ENCODE measurements at places on chromosomes 13 and 19.

DNA sequence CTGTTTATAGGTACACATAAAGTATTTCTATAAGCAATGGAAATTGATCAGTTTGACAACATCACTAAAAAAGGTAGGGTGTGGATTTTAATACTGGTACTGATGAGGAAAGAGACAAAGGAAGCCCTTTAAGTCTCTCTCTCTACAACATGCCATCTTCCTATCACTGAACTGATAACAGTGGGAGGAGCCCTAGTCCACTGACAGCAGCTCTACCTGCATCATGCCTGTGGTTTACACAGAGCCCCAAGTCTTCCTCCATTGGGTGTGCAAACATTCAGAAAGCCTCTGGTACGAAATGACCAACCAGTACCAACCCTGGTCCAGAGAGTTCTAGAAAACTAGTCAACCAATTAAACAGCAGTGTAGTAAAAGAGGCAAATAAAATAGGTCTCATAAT is 53.4 kb downstream of the KLF12 start:
- DNase-seq = no peak

- DNase-seq = no peak
Observed at GRCh38 chr13:86974995-86975328, 696.2 kb upstream of the SLITRK5 start.

GRCh38 chr19:51978882-51979281 is 7.8 kb downstream of the ZNF350 start:
- DNase-seq = no peak

- DNase-seq = no peak
Observed at GRCh38 chr13:99962242-99962641, 9.3 kb downstream of the ZIC5 start.

DNA sequence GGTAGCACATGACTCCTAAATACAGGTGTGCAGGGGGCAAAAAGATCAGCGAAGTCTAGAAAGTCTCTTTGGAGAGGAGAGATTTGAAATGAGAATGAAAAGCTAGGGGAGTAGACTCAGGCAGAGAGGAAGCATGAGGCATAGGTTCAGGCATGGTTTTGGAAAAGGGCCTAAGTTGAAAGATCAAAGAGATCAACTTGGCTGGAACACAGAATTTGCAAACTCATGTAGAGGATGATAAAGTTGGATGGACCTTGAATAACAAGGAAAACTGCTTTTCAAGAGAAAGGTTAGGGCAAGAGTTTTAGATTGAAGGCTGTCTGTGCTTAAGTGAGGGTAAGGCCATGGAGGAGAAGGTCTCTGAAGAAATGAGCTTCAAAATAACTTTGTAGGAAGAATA is 47.4 kb upstream of the UBAC2 start:
- peak; percentile 44 for DNase-seq

- DNase-seq = no peak
Observed at GRCh38 chr19:30083125-30083681, 141.2 kb downstream of the URI1 start.

GRCh38 chr19:23321953-23322549 is 71.9 kb upstream of the ZNF724 start:
- DNase-seq = no peak

Measured in fibroblast of skin of right biceps (primary cell).